ENCODE measurements at places on chromosomes 3 and 15.
A peak's percentile ranks its signal among the peaks of the same experiment; 100 is the strongest.

- DNase-seq, result no peak
Observed at GRCh38 chr3:13654330-13655060, 105.6 kb downstream of the FBLN2 start.

DNA sequence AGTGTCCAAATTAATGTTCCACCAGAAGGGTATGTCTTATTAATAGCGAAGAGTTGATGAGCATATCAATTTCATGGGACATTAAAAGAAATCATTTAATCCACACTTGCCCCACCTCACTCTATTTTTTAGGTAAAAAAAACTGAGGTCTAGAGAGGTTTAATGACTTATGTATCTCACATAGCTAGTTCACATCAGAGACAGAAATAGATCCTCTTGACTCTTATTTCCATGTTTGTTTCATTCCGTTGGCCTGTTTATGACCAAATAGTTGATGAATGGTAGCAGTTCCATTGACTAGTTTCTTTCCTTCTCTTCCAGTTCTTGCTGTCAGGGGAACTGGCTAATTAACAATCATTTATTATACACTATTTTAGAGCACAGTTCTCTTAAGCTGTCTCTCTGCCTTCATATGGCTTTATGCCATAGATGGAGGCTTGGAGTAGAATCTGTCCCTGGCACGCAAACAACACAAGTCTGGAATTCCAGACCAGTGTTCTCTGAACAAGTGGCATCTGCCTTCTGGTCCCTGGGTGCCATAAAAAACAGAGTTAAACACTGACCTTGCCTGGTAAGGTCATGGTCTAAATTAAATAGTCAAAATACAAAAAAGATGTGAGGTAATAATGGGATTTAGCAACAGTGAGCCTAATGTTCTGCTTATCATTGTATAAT lies 220.0 kb upstream of the CGNL1 start:
- DNase-seq, result no peak

GRCh38 chr3:58351920-58352319 lies 19.2 kb downstream of the PXK start:
- DNase-seq, result no peak

- peak; percentile 76 for DNase-seq
Observed at GRCh38 chr15:31265871-31266711, 60.5 kb upstream of the KLF13 start.

- DNase-seq, result no peak
Observed at GRCh38 chr15:90003736-90004135, 2.6 kb downstream of the ZNF710 start.

DNA sequence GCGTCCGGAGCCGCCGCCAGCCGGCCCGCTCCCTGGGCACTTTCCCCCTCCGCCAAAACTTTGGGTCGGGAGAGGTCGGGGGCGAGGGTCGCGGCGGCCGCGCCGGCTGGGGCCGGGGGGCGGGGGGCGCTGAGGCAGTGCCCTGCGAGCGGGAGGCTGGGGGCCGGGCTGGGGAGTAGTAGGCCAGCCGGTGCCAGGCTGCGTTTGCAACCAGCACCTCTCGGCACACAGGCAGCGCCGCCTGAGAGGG lies 452 bp downstream of the BBX start:
- no peak for DNase-seq

DNA sequence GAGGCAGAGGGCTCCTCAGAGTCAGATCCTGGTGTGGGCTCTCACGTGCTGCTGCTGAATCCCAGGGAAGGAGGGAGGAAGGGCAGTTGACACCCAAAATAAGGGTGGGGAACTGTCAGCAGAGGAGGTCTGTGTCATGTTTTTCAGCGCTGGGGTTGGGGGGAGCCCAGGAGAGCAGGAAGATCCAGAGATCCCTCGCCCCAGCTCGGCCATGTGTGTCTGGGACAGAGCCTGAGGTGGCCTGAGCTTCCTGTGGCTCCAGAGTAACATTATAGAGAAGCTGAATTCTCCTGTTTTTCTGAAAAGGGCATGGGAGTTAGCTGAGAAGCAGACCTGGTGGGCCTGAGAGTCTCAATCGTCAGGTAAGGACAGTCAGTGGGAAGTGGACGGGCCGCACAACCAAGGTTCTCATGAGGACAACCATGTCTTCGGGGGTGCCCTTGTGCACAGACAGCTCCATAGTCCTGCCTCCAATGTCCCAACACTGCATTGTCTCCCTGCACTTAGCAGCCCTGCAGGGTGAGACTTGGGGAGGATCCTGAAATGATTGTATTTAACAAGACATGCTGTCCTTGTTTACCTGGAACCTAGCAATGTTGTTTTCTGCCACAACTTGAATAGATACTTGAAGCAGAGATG lies 18.4 kb downstream of the UMPS start:
- DNase-seq, result no peak

DNA sequence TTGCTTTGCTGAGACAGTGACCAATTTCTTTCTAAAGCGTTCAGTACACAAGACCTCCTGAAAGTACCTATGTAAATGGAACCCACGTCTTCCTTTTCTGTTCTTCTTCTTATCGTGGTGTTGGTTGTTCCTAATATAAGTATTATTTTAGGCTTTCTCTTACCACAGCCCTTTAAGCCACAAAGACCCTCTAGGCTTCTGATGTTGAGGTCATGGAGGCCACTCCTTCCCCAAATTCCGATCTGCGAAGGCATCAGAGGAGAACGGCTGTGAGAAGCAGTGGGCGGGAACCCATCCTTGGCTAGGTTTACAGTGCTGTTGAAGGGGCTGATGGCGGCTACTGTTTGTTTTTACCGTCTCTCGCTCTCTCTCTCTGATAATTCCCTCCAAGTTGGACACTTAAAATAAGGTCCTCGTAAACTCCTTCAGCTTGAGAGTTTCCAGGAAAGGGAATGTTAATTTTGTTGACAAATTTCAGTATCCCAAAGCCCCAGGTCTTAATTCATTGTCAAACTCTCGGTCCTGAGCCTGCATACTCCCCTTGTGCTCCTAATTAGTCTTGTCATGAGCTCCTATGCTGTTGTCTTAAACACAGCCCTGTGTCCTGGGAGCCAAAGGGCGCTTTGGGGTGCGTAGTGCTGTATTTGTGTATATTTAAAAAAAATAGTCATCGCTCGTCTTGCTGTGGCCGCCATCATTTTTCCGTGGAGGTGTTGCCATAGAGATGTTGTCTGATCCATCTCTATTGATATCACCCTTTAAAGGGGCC lies 178.8 kb downstream of the OPA1 start:
- no peak for DNase-seq

GRCh38 chr3:189573004-189573403 lies 58.2 kb upstream of the TP63 start:
- DNase-seq, result no peak

DNA sequence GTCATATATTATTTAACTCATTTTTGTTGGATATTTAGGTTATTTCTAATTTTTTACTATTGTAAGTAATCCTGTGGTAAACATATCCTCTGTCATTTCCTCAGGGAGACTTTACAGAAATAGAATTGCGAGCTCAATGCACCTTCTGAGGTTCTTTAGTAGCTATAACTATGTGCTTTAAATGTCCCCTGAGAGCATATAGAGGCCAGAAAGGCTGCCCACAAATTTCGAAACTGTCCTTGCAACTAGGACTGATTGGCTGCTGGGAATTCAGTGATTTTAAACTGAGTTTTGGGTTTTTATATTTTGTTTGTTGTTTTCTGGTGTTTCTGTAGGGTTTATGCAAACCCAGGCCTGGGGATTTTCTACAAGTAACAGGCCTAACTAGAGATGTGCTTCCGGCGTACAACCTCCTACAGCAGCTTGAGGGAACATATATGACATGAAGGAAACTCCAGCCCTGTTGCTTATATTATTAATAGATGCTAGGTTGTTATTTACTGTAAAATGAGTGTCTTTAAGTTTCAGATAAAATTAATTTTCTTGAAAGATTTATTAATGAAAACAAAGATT lies 29.1 kb upstream of the P4HTM start:
- DNase-seq, result no peak

GRCh38 chr3:46348823-46349482 lies 5.0 kb upstream of the CCR2 start:
- no peak for DNase-seq

All from CD4-positive, alpha-beta T cell treated with Interleukin-4 for 1 hour (primary cell).